ENCODE measurements at places on chromosomes 3 and 15.

- DNase-seq: no peak
These were observed 456.6 kb upstream of the RBMS3 start for GRCh38 chr3:28824316-28824715.

DNA sequence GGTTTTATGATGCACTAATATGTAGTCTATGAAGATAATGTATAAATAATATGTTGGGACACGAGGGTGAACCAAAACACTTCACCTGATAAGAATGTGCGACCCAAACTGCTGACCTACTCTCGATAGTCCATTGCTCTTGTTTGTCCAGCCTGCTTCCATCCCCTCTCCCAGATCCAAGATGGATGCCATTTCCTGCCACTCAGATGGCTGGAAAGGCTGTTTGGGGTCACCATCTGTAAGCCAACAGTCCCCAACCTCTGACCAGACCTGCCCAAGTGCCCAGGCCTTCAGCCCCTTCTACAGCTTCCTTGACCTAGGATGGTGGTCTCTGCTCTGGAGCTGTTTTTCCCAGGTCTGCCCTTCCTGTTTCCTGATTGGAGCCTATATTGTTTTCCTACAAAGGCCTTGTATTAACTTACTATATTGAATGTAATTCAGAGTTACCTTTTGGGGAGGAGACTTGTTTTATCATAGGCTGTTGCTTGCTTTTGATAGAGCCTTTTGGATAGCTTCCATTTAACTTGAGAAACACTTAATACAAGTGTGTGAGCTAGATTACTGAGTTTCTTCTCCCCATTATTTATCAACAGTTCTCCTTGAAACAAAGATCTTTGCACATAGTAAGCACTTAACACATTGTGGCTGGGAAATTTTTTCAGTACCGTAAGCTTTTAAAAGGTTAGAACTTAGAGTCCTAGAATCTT lies 5.0 kb upstream of the PAQR9 start:
- DNase-seq: no peak

DNA sequence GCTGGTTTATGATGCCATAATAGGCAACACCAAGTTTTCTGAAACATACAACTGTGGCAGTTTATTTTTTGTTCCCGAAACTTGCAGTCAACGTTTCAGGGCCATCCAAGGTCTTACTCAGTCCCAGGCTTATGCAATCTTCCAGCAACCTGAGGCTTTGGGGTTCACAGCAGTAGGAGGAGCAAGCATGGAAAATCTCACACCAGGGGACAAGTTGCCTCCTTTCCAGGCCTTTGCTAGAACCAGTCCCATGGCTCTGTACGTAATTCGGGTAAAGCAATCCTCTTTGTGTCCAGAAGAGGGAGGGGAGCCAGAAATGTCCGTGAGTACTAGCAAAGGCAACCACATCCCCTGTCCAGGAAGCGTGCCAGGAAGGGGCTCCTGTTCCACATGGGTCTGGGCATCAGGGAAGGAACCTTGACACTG lies 4.7 kb upstream of the FAM240A start:
- DNase-seq: no peak

DNA sequence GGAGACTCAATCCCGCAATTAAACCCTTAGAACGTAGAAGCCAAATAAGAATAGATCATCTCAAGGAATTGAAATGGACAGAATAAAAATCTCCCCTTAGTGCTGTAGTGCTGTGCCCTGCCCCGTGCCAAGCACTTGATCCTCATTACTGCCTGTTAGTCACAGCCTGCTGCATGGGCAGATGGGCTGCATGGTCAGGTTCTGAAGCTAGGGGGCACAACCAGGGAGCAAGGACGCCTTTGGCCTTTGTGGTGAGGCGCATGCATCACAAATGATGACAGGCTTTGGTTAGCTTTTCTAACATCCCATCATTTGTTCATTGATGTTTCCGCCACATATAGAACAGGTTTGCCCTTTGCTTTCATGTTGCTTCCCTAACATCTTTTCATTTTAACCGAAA lies 336.3 kb upstream of the ADAMTS9 start:
- DNase-seq: no peak

- no peak for DNase-seq
These were observed 59.1 kb downstream of the ST6GAL1 start for GRCh38 chr3:186989429-186989828.

DNA sequence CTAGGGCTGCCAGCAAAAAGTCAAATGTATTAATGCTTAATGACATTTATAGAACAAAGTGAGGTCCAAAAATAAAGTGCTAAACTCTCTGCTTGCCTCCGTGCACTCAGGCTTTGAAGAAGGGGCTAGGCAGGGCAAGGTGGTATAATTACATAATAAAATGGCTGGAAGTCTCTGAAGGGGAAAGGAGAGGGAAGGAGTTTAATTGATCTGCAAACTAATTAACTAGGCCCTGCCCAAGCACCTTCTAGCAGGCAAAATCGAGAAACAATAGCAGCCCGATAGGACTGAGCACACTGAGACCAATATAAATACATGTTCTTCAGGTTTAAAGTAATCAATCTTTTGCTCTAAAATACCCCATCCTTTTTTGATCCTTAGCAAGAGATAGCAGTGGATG lies 13.0 kb downstream of the DIS3L start:
- no peak for DNase-seq

- no peak for DNase-seq
These were observed 18.6 kb downstream of the C3orf52 start for GRCh38 chr3:112104774-112105173.

- no peak for DNase-seq
These were observed 368.6 kb upstream of the MCTP2 start for GRCh38 chr15:93862791-93863190.

DNA sequence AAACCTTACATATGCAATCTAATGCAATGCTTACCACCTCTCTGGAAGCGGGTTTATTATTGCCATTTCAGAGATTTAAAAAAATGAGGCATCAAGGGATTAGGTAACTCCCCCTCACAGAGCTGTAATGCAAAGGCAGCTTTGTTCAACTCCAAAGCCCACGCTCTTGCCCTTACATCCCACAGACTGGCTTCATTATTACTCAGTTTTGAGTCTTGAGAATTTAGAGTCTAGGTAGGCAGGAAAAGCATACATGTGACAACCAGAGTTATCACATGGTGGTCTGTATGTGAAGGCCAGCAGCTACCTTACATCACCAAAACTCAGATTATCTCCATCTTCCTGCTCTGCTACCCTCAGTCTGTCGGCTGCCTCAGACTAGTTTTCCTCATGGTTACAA lies 326.9 kb downstream of the UACA start:
- DNase-seq: no peak

- DNase-seq: peak; percentile 21
These were observed 52.6 kb downstream of the NMD3 start for GRCh38 chr3:161273589-161274218.

- no peak for DNase-seq
These were observed 396.2 kb upstream of the NAALADL2 start for GRCh38 chr3:174462916-174463315.

DNA sequence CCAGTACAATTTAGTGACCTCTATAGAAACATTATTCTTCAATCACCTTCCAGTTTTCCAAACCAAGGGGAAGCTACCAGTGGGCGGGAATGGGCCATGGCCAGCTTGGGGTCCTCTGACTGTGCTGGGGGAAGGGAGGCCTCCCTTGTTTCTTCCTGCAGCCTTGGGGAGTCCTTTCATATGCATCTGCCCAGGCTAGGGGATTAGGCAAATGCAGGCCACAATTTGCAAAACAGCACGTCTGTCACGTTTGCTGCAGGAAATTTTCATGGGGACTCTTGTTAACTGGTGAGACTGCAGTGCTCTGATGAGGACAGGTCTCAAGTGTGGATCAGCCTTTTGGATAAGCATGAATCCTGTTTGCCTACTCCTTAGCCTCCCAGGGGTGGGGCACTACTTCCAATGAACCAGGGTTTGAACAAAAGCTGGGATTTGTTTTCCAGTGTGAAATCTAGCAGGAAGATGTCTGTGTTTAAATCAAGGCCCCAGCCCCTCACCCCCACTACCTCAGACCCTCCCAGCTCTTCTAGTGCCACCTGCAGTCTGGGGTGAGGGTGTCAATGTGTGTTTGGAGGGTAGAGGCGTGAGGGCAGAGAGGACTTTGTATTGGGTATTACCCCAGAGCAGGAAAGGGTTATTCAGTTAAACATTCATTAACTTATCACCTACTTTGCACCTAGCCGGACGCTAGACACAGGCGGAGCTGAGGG lies 219.9 kb downstream of the OPA1 start:
- DNase-seq: no peak

GRCh38 chr15:60592371-60593169 lies 113.6 kb upstream of the ICE2 start:
- peak; percentile 92 for DNase-seq

DNA sequence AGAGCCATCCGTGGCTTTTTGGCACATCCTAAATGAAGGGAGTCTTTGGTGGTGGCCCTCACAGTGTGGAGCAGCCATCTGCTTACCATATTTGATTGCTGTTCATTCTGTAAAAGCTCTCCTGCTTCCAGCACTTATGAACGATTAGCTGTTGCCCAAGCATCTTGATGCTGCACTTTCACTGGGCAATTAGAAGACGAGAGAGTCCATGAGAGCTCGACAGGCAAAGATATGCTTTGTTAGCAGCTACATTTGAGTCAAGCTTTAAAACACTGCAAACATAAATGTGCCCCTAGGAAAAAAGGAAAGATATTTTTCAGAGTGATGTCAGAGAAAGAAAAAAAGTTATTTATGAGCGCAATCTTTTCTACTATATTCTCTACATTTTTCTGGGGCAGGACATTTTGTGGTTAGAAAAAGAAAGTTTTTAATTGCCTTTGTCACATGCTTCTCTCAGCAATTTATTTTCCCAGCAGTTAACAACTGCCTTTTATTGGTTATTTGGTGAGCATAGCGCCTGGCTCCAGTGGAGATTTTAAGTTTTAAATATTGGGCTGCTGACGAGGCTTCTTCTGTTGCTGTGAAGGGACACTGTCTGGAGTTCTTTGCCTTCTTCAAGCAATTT lies 468.4 kb downstream of the C3orf38 start:
- DNase-seq: no peak

DNA sequence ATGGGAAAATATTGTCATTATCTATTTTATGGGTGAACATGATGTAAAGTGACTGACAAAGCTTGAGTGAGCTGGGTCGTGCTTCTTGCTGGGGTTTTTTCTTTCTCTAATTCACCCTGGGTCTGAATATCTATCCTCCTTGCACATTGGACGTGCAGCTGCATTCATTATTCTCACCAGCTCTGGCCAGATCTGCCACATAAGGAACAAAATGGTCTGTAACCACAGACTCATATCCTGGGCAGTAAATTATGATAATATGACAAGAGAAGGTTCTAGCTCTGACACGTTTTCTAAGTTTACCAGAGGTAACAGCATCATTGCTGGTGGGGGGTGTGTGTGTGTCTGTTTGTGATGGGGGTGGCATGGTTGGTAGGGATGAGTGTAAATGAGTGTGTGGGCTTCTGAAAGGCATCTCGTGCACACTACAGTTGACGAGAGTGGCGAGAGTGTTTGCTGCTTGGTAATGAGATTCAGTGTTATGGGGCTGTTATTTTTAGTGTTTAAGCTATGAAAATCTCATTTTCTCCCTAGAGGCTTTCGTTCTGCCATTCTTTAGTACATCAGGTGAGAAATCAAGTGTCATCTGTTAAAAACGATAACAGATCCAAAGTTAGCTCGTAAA lies 418.4 kb downstream of the PDCD6IP start:
- no peak for DNase-seq
